ENCODE measurements at places on chromosomes 16 and 17.
A peak's percentile ranks its signal among the peaks of the same experiment; 100 is the strongest.

DNA sequence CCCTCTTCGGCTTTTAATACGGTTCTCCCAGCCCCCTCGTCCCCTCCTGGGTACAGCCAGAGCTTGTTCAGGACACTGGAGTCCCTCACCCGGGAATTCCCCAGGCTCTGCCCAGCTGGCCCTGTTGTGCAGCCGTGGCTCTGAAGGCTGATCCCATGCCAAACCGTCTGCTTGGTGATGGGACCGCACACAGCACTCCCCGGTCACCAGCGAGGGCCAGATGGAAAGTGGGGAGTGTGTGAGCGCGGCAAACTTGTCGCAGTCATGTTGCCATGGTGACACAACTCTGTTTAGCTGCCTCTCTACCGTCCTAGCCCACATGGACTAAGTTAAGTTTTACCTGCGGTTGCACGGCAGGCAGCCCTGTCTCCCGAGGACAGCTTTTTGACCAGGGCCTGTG, 107.9 kb downstream of the RAP1GAP2 start:
- peak; percentile 23 for DNase-seq

- no peak for DNase-seq
These were observed 88.9 kb downstream of the AATF start for GRCh38 chr17:37037590-37038155.

- no peak for DNase-seq
These were observed 344.4 kb upstream of the ASIC2 start for GRCh38 chr17:33637534-33637933.

DNA sequence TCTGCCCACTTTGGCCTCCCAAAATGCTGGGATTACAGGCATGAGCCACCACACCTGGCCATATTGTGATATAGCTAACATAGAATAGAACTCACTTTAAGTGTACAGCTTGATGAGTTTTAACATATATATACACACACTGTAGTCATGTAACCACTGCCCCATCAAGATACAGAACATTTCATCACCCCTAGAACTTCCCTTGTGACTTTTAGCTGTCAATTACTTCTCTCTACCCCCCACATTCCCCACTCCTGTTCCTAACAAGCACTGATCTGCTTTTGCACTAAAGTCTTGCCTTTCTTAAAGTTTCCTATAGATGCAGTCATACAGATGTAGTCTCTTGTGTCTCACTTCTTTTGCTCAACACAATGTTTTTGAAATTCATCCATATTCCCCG, 93.1 kb downstream of the PITPNC1 start:
- no peak for DNase-seq

DNA sequence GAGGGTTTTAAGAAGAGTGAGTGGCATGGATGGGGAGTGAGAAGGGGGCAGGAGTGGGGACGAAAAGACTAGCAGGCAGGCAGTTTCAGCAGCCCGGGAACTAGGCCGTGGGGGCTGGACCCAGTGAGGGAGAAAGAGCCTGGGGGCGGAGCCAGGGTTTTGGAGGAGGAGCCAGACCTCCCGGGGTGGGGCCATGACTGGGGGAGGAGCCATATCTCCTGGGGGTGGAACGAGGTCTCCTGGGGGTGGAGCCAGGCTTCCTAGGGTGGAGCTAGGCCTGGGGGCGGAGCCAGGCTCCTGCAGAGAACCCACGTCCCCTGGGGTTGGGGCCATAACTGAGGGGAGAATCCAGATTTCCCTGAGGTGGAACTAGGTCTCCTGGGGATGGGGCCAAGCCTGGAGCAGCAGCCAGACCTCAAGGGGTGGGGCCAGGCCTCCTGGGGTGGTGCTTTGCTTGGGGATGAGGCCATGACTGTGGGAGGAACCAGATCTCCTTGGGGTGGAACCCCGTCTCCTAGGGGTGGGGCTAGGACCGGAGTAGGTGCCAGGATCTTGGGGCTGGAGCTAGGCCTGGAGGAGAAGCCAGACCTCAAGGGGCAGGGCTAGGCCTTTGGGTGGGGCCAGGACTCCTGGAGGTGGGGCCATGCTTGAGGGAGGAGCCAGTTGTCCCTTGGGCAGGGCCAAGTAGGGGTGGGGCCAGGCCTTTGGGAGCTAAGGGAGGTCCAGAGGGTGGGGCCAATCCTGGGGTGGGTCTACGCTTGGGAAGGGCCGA, 41.7 kb upstream of the JPH3 start:
- DNase-seq: no peak

DNA sequence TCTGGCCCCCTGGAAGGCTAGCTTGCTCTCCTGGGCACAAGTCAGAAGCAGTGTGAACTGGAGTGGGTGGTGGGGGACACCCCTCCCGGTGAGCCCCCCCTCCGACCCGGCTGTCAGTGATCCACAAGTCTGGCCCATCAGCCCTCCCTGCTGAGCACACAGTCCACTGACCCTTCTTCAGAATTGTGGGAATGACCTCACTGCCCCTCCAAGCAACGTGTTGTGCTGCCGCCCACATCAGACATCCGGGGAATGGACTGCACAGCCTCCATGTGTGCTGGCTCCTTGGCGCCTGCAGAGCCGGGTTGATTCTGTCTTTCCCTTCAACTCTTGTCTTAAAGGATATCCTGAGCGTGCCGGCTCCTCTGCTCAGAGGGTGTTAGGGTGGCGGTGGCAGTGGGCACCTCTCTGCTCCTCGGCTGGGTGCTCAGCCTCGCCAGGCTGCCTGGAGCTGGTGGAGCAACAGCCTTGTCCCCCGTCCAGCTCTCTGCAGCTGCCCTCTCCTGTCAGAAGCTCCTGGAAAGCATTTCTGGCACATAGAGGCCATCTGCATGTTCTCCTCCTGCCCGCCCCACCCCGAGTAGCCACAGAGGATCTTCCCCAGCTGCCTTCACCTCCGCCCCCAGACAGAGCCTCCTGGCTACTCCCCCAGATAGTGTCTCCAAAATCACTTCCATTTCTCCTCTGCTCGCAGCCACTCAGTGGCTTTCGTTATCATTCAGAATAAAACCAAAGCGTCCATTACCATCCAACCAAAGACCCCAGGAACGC, 19.8 kb downstream of the NPTX1 start:
- DNase-seq: no peak

GRCh38 chr17:19752216-19753050, 4.3 kb upstream of the ALDH3A1 start:
- DNase-seq: no peak

- DNase-seq: no peak
These were observed 335.9 kb downstream of the TMEM114 start for GRCh38 chr16:8254405-8254804.

DNA sequence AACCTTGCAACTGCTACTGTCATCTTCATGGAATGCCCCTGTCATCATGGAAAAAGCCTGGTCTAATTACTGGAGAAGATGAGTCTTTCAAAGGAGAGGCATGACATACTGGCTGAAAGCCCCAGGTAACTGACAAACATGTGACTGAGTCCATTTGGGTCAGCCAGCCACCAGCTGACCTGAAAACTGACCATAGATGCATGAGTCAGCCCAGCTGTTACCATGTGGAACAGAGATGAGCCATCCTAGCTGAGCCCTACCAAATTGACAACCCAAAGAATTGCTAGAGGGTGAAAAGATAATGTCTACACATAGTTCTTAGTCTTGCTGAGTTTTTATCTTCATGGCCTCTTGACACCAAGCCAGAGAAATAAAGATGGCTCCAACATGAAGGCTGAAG, 311.8 kb downstream of the UTP18 start:
- DNase-seq: no peak

DNA sequence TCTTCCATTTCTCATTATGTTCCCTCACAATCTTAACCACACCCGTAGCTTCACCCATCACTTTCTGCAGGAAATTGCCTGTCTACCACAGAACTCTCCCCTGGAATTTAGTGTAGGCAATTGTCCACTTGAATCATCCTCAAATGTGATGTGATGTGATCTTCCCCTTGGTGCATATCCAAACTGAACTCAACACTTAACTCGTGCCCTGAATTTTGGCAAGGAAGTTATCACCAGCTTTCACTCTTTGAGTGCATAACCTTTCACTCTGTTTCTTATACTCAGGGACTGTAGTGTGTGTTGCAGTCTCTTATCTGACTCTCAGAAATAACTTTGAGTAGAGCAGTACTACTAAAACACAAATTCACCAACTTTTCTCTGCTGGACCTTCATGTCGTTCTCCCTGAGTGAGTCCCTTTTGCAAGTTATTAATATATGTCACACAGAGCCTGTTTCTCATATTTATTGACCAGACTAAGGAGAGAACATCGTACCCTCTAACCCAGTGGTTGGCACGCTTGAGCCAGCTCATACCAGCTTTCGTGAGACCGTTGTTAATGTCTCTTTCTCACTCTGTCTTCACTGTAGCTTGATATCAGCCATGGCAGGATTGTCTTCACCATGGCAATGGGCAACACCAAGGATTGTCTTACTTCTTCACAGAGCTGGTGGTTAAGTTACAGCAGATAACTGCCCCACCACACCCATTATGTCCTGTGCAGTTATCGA, 558.9 kb upstream of the HSBP1 start:
- no peak for DNase-seq

- no peak for DNase-seq
These were observed 21.0 kb downstream of the KDM8 start for GRCh38 chr16:27224271-27224737.

- DNase-seq: no peak
These were observed 5.3 kb upstream of the GFAP start for GRCh38 chr17:44920565-44920940.

DNA sequence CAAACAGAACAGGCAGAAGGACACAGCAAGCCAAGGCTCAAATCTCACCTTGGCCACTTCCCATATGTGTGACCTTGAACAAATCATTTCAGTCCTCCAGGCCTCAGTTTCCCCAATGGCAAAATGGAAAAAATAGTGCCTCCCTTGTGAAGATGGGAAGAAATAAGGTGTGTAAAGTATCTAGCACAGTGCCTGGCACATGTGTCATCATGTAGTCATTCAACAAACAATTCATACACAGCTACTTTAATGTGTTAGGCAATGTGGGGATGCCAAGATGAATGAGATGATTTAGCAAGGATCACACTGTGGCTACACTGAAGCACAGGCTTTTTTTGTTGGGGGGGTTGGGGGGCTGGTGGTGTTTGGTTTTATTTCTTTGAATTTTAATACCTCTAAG, 13.3 kb downstream of the SRCIN1 start:
- no peak for DNase-seq

All from neuronal stem cell (in vitro differentiated cells).